ENCODE measurements at places on chromosomes 4 and X.

DNA sequence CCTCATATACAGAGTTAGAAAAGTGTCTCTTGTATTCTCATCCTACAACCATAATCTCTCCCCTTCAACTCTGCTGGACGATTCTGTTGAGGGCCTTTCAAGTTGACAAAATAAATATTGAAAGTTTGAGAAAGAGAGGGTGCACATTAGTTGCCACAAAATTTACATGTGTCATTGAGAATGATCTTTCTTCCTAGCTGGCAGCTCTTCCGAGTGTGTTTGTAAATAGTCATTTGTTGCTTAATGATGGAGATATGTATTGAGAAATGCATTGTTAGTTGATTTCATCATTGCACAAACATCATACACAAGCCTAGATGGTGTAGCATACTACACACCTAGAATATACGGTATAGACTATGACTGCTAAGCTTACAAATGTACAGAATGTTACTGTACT, 632.8 kb upstream of the AMOT start:
- no peak for DNase-seq

DNA sequence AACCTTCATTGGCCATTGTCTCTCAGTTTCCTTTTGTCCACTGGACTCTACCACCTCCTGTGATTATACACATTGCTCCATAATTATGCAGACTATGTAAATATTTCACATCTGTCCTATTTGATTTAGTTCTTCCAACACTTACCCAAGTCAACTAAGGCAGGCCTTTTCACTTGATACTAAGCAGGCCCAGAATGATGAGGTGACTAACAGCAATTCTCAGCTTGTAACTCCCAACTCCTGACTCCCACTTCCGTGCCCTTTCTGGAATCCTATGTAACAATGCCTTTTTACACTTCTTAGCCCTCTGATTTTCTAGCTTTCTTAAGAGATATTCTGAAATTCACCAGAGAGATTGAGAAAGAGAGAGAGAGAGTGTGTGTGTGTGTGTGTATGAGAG, 6.6 kb downstream of the PAK3 start:
- no peak for DNase-seq

DNA sequence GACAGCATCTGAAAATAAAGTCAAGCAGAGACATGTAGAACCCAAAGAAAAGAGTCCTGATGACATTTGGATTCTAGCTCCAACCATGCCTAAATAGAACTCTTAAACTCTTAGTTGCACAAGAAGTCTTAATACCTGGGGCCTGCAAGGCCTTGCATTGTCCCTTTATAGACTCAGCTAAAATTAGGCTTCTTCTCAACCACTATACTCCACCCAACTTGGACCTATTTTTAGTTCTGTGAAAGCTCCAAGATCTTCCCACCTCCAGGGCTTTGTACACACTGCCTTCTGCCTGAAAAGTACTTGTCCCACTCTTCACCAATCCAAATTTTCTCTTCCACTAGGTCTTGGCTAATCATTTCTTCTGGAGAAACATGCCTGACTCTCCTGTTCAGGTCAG, 36.5 kb downstream of the PLK4 start:
- no peak for DNase-seq

DNA sequence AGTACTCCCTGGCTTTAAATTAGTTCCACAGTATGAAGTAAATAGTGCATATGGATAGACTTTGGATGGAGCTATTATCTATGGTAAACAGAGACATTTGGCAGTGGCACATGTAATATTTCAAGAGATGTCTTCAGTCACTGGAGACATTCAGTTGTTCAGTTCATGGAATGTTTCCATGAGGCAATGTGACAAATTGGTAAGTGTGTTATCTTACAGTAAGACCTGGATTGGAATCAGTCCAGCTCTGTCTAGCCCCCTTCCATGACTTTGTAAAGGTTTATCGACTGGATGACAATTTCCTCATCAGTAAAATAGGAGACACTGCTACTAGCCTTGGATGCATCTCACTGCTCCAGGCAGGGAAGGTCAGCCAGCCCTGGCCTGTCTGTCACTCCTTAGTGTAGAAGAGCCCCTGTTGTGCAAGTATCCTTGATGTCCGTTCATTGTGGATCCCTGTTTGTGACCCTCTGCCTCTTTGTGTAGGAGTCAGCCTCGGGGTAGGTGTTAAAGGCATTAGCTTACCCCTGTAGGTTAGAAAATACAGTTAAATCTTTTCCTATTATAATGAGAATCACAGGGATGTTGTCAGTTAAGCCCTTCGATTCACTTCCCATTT, 335.9 kb downstream of the ANK2 start:
- no peak for DNase-seq

- DNase-seq = no peak
Measured at GRCh38 chr4:99754756-99755155, 61.9 kb upstream of the DAPP1 start.

DNA sequence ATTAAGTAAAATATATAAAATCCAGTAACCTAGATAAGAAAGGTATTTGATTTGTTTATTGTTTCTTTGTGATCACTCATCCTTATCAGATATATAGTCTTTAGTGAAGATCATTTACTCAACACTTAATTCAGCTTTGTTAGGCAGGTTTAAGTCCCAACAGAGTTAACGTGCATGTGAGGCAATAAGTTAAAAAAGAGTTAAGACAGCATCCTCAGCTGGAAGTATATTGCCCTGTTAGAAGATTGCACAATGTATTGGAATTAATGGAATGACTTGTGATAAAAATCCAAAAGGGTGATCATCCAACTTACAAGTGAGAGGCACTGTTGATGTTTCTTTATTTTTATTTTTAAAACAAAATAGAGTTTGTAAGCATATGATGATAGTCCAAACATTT, 1162.1 kb downstream of the RAPGEF2 start:
- DNase-seq = no peak

- no peak for DNase-seq
Measured at GRCh38 chrX:93461060-93461459, 212.3 kb downstream of the NAP1L3 start.

GRCh38 chrX:35561985-35562384, 236.2 kb upstream of the MAGEB16 start:
- no peak for DNase-seq

GRCh38 chrX:119398974-119399771, at the start of gene SLC25A43:
Gene SLC25A43, plus strand, starts transcription at chrX:119399336. Its CDS starts 68 bp downstream, at chrX:119399404.
- peak; percentile 23 for DNase-seq

- no peak for DNase-seq
Measured at GRCh38 chr4:177349191-177349590, 39.5 kb downstream of the NEIL3 start.

GRCh38 chr4:14289708-14290107, 662.2 kb upstream of the BOD1L1 start:
- DNase-seq = no peak

GRCh38 chrX:7163146-7163677, 15.3 kb upstream of the PUDP start:
- DNase-seq = no peak

- no peak for DNase-seq
Measured at GRCh38 chr4:101871962-101872676, 81.6 kb downstream of the BANK1 start.

- DNase-seq = no peak
Measured at GRCh38 chrX:43505769-43506168, 150.3 kb upstream of the MAOA start.

- no peak for DNase-seq
Measured at GRCh38 chrX:103628386-103629317, at the start of gene TCEAL1. Gene TCEAL1, plus strand, starts transcription at chrX:103628975. Its CDS starts 942 bp downstream, at chrX:103629917.

DNA sequence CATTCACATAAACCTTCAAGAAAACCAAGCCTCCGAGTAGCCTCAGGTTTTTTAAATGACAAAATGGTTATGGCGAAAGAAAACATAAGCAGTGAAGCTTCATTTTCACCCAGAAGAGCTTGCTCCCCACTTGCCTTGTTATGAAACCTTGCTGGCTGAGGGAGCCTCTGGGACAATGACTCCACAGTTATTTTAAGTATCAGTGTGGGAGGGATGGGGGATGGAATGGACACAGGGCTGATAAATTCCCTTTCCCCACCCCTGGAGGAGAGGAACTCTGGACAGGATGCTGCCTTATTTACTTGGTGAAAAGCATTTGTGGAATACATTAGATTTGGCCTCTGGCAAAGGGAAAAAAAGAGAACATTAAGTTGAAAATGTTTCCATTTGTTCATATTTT, 220.7 kb upstream of the CNKSR2 start:
- no peak for DNase-seq

DNA sequence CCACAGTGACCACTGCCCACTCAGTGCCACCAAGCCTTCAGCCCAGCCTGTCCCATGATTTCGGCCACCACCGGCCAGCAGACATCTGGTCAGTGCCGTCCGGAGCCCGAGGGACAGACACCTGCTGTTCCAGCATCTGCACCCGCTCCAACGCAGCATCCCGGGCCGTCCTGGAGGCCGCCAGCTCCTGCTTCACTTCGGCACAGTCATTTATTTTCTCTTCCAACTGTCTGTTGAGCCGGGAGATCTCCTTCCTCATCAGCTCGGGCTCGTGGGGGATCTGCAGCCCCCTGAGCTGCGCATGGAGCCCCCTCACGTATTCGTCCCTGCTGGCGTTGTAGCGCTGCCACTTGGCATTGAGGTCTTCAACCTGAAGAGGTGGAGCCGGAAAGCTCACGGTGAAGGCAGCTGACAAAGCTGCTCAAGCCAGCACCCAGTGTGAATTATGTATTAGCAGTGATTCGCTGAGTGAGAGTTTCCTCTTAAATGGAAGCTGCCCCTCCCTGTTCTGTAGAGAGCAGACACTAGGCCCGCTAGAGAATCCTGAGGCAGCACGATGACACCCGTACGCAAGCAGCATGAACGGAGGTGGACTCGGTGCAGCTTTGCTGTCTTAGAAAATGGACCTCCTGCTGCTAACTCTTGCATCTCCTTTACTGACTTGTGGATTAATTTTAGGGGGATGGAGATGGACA, 11.4 kb downstream of the TNIP2 start:
- no peak for DNase-seq

- DNase-seq = no peak
Measured at GRCh38 chr4:186832906-186833305, 109.2 kb upstream of the FAT1 start.

DNA sequence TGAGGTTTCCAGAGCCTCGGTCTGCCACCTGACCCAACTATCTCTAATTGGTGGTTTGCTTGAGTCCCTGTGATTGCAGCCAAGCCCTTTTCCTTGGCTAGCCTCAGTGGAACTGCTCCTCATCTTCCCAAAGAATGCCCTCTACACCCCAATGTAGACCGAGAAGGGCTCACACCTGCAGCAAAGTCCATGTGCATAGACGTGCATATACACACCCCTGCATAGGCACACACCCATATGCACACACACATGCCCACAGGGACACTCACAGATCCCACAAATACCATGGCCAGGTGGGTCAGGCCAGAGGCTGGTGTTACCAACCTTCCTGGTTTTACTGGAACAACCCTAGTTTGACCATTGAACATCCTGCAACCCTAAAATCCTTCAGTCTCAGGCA, 332 bp downstream of the AWAT2 start:
- DNase-seq = no peak

- no peak for DNase-seq
Measured at GRCh38 chrX:112889400-112889799, 48.8 kb upstream of the AMOT start.

- DNase-seq = no peak
Measured at GRCh38 chr4:15451181-15451865, 18.4 kb upstream of the CC2D2A start.

DNA sequence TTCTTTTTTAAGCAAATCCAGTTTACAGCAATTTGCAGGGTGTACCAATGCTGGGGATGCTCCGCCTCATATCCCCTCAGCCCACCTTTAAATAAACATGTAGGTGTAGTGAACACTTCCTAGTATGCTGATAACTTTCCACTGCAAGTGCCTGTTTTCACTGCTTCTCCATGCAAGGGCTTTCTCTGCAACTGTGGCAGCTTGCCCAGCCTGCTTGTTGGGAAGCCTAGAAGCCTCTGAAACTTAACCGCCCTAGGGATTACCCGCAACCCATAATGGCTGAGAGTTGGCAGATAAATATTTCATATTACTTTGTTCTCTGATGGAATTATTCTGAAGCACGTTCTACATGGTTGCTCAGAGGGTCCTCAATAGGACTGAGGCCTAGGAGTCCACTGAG, 253.7 kb upstream of the DDX53 start:
- DNase-seq = no peak

GRCh38 chrX:72349190-72349589, 43.5 kb upstream of the CITED1 start:
- peak; percentile 1 for DNase-seq

DNA sequence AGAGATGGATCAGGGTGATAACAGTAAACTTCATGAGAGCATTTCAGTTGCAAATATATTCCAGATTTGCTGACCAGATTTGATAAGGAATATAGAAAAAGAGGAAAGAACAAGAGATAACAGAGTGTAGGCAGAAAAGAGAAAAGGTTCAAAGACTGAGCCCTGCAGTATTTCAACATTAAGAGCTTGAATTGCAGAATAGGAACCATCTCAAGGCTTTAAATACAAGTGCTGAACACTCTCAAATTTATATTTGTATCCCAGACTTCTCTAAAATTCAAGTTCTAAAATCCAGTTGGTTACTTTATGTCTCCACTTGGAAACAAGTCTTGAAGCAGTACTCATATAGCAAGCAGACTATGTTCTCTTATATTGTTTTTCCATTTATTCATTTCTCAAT, 9.7 kb upstream of the MYOZ2 start:
- no peak for DNase-seq

Data from activated T-cell treated with anti-CD3 and anti-CD28 coated beads for 48 hours (primary cell).